ENCODE measurements at places on chromosomes 1 and 21.

- DNase-seq, result no peak
Measured at GRCh38 chr21:42632336-42632751, 21.1 kb upstream of the PDE9A start.

DNA sequence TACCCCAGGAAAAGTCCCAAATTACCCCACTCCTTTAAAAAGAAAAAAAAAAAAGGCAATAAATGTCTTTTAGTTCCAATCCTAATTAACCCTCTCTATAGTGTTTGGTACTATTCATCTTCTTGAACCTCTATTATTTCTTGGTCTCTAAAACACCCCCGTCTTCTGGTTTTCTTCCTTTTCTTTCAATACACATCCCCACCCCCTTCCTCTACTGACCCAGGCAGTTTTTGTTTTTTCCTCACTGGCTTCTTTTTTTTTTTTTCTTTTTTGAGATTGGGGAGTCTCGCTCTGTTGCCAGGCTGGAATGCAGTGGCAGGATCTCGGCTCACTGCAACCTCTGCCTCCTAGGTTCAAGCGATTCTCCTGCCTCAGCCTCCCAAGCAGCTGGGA, 26.1 kb downstream of the EGLN1 start:
- DNase-seq, result no peak

DNA sequence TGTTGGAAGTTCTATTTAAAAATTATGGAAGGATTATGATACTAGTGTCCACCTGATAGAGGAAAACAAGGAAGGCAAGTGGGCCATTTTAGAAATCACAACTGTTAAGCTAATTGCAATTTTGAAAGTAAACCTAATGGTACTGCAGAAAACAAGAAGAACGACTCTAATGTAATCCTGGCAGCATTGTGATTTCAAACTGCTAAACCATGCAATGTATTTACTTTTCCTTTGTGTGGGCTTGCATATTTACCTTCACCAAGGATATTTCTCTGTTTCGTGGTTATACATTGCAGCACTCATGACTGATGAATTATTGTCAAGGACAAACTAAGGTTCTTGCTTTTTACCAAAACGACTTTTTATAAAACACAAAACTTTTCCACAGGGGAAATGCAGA, 88.1 kb downstream of the TM2D1 start:
- no peak for DNase-seq

DNA sequence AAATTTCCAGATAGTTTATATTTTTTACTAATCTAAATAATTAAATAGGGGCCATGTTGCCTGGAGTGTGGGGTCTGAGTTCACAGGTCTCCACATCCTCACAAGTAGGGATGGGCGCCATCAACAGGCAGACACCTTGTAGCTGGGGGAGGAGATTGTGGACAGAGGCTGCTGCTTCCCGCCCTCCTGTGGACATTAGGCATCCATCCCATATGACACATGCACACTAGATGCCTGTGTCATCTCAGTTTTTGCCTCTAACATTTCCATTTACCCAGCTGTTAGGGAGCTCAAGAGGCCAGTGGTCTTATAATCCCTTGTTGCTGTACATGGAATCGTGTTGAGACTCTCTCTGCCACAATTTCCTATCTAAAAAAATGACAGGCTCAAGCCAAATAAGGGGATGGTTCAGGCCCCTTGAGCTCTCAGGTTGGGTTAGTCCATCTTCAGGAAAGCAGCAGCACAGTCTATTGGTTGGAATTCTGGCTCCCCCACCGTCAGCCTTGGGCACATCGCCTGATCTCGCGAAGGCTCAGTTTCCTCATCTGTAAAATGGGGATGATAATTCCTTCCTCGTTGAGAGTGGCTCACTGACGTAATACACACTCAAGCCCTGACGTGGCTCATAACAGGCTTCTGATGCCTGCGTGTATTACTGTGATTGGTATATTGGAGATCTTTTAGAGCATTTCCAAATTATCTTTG, 13.6 kb downstream of the LHX4 start:
- DNase-seq, result no peak

- no peak for DNase-seq
Measured at GRCh38 chr1:193856261-193856660, 669.8 kb upstream of the B3GALT2 start.

DNA sequence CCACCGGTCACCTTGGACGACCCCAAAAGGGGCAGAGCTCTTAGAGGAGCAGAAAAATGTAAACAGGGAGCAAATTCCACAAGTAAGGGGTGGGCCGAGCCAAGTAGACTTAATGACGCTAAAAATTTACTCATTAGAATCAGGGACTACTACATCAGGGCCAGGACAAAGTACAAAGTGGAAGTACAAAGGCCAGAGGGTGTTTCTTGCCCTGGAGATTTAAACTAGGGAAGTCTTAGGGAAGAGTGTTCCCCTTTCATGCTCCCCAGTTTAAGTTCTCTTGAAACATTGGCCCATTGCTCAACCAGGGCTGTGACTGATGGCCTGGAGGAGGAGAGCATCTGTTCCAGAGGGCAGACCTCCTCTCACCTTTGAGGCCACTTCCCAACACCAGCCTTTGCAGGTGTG, 48.6 kb downstream of the BACH1 start:
- DNase-seq, result no peak

- no peak for DNase-seq
Measured at GRCh38 chr21:38979271-38980121, 173.8 kb downstream of the ETS2 start.

- no peak for DNase-seq
Measured at GRCh38 chr1:219269171-219269570, 95.5 kb downstream of the LYPLAL1 start.

- DNase-seq, result no peak
Measured at GRCh38 chr1:168554603-168555483, 11.0 kb upstream of the XCL2 start.

- no peak for DNase-seq
Measured at GRCh38 chr1:232196042-232196441, 433.9 kb downstream of the SIPA1L2 start.

DNA sequence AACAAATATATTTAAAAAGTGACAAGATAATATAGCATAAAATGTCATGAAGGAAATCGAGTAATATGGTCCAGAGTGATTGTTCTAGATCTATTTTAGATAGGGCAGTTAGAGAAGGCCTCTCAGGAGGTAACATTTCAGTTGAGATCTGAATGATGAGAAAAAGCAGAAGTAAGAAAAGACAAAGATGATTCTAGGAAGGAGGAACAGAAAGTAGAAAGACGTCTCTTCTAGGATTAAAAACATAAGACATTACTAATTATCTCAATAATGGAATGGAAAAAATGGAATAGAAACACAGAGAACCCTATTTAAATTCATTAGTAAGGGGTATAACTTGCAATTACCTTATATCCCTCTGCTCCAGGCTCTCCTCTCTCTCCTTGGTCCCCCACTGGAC, 130.0 kb upstream of the ZNHIT6 start:
- DNase-seq, result no peak

DNA sequence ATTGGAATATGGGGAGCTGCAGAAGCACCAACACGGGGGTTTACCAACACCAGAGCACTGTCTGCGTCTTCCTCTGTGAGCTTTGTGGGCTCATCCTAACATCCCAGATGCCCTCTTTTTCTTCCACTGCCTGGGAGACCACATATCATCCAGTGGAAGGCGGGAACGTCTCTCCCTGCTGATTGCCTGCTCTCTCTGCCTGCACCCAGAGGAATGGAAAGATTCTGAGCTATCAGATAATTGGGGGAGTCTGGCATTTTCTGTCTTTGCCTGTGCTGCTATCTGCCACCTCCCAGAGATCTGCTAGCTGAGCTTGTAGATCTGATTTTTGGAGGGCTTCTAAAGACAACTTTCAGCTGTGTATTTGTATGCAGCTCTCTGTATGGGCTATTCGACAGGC, 166.2 kb upstream of the PLXNA2 start:
- DNase-seq, result no peak
